K562 (cell line): ENCODE measurements at places on chromosomes 1 and 21.
A peak's percentile ranks its signal among the peaks of the same experiment; 100 is the strongest.

- DNase-seq: no peak
These were observed 20.3 kb upstream of the TIAM1 start for GRCh38 chr21:31364253-31364945.

- no peak for DNase-seq
These were observed 49.3 kb downstream of the CDC42BPA start for GRCh38 chr1:227268943-227269342.

- DNase-seq: no peak
These were observed 63.2 kb downstream of the PRDM2 start for GRCh38 chr1:13763222-13763621.

DNA sequence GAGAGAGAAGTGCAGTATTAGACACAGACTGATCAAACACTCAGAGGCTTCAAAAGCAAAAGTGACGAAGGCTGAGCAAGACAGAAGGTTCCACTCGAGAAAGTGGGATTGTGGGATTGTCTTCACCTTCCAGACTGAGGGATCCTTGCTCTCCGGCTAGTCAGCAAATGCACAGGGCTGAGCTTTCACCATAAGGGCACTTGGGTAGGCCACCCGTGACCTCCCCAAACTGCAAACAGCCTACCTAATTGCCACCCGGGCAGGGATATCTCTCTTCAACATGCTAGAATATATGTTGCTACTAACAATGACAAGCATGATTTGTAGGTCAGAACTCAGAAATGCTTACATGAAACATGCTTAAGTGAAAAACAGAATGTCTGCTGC, 35.3 kb upstream of the RIPK4 start:
- no peak for DNase-seq

- DNase-seq: no peak
These were observed 897 bp downstream of the COL16A1 start for GRCh38 chr1:31702836-31703404.

GRCh38 chr1:19439464-19440171, 45.7 kb downstream of the CAPZB start:
- peak; percentile 48 for DNase-seq

GRCh38 chr1:177310326-177310725, 139.6 kb downstream of the BRINP2 start:
- no peak for DNase-seq

DNA sequence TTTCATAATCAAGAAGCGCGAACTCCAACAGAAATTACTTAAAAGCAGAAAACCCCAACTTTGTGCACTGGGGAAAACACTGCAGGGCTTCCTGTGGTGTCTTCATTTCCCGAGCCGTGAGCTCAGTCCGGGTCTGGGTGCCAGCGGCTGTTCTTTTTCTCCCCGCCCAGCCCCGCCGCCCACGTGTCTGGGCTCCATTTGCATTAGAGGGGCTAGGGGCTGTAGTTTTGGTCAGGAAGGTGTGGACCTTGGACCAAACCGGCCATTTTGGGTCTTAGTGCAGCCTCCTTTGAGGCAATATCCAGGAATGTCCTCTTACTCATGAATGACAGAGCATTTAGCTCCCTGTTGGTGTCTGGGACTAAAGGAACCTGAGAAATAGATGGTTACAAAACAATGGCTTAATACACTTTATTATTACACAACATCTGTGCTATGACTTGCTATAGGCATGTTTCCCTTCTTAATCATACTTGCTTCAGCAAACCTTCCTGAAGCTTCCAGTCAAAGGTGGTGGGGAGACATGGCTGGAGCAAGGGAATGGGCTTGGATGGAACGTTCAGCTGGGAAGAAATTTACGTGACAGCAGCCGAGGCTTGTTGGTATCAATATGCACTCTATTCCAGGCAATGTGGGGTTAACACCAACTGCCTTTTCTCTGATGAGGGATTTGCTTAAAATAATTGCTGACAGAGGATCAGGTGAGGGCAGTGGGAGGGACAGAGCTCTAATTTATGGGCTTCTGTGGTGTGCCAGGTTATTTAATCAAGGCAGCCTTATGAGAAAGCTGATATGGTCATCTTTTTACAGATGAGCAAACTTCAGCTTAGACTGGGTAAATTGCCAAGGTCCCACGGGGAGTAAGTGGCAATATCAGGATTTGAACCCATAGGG, 1.1 kb downstream of the AGTRAP start:
- peak; percentile 43 for DNase-seq

- DNase-seq: no peak
These were observed 176.5 kb upstream of the RUNX1 start for GRCh38 chr21:35225573-35225972.

- no peak for DNase-seq
These were observed 43.3 kb upstream of the LRP8 start for GRCh38 chr1:53371121-53371666.

DNA sequence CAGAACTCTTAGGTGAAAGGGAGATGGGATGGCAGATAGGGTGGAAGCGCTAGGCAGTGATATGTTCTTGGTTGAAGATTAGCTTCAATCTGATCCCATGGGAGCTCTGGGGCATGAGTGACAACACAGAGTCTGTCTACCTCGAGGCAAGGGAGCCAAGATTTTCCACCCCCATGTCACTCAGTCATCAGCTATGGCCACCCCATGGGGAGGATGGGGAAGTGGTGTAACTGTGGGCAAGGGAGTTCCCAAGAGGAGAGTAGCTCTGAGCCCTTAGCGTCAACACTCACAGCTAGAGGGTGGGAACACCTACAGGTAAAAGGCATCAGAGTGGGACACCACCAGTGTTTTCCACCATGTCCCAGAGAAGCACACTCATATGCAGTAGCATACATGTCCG, 30.3 kb upstream of the C1QA start:
- no peak for DNase-seq

DNA sequence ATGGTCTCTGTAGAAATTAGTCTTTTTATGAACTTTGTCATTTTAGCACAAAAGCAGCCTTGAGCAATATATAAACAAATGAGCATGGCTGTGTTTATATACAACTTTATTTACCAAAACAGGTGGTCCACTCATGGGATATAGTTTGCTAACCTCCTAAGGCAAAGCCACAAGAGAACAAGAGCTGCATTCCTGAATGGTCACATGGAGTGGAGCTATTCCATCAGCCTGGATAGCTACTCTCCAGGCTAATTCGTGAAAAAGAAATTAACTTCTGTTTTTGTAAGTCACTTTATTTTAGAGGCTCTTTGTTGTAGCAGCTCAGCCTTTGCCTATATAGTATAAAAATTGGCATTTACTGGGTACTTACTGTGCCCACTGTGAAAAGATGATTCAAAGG, 163.3 kb upstream of the FAM78B start:
- no peak for DNase-seq

DNA sequence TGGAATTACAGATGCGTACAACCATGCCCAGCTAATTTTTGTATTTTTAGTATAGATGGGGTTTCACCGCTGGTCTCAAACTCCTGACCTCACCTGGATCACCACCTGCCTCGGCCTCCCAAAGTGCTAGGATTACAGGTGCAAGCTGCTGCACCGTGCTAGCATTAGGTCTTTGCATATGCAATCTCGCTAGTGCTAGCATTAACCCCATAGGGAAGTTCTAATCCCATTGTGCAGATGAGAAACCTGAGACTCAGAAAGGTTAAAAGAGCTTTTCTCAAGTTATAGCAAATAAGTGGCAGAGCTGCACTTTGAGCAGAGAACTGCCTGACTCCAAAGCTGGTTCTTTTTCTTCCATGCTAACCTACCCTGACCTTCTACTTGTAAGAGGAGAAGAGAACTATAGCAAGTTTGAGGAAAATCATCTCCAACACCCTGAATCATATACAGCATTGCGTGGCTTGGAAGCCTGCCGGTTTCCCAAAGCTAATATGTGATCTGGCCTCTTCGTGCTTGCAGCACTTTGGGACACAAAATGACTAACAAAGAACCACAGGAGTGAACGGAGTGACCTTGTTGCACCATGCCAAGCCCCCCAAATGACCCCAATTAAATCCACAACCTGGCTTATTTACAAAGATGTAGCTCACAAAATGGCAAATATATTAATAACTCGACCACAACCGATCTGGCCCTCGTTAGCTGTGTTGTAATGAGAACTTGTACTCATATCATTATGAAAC, 185.1 kb downstream of the TM2D1 start:
- DNase-seq: no peak

- DNase-seq: no peak
These were observed 3.5 kb downstream of the MOB3C start for GRCh38 chr1:46612937-46613660.

DNA sequence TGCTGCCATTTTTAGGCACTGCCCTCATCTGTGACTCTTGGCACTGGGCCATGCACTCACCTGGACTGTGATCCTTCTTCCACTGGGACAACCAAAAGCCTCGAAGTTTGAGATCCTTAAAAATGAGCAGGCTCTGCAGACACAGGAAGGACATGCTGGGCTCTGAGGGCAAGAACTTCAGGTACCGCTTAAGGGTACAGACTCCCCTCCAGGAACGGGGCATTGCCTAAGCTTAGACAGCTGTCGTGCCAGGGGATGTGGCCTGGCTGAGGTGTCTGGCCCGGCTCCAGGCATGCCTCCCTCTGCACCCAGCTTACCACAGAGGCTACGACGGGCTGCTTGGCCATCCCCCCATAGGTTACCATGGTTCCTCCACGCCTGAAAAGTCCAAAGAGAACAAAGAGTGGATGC, 14.2 kb upstream of the SRSF4 start:
- no peak for DNase-seq

GRCh38 chr21:43810505-43811261, 21.3 kb downstream of the RRP1 start:
- DNase-seq: peak; percentile 93

DNA sequence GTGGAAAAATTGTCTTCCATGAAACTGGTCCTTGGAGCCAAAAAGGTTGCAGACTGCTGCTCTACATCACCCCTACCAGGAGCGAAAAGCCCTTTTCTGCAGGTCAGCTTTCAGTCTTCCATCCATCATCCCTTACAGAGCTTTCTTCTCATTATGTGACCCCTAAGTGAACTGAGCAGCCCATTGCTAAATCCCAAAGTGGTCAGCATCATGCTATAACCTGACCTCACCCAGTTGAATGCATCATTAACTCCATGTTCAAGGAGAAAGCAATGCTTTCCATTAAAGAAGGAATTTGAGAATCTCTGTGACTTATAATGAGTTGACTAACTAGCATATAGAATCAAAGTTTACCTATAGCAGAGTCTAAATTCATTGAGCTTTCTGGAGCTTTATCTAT, 10.4 kb upstream of the IL24 start:
- no peak for DNase-seq

- DNase-seq: peak; percentile 40
These were observed 19.0 kb upstream of the DUSP10 start for GRCh38 chr1:221760911-221761310.

GRCh38 chr1:78839704-78840277, 166.7 kb downstream of the ADGRL4 start:
- DNase-seq: peak; percentile 14

DNA sequence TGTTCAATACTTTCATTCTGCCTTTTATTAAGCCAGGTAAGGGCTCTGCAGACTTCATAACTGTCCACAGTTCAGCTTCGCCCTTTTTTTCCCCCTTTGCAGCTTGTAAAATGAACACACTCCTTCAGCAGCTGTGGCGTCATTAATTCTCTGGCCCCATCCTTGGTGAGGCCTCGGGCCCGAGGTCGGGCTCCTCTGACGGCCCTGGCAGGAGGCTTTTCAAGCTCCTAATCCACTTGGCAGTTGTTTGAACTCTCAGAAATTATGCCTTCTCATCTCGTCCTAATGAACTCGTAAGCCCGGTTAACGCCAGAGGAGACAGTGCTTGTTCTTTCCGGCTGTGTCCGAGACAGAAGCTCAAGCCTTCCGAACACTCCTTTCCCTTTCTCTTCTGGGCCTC, 18.1 kb upstream of the EPHA8 start:
- DNase-seq: no peak

- no peak for DNase-seq
These were observed 1.4 kb downstream of the ORC1 start for GRCh38 chr1:52402860-52403240.

- no peak for DNase-seq
These were observed 31.2 kb downstream of the FMN2 start for GRCh38 chr1:240122639-240123613.

- DNase-seq: no peak
These were observed 34.7 kb downstream of the RCAN1 start for GRCh38 chr21:34580181-34580700.
